ENCODE measurements at places on chromosomes 5 and 9.
A peak's percentile ranks its signal among the peaks of the same experiment; 100 is the strongest.

DNA sequence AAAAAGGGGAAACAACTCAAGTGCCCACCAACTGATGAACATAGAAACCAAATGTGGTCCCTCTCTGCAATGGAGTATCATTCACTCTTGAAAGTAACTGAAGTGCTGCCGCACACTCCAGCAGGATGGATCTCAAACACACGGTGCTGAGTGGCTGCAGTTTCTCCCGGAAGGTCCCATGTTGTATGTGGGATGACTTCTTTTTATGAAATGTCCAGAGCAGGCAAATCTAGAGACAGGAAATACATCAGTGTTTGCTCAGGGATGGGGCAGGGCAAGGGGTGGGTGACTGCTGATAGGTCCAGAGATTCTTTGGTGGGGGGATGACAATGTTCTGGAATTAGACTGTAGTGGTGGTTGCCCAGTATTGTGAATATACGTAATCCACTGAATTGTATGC lies 89.9 kb upstream of the ADAMTS2 start:
- no peak for DNase-seq

- DNase-seq: no peak
Observed at GRCh38 chr5:123690821-123691220, 178.8 kb downstream of the CSNK1G3 start.

- peak; percentile 54 for DNase-seq
Observed at GRCh38 chr5:138370537-138370936, 18.1 kb downstream of the KDM3B start.

GRCh38 chr9:71209890-71210289 lies 88.5 kb upstream of the TRPM3 start:
- no peak for DNase-seq

- DNase-seq: peak; percentile 16
Observed at GRCh38 chr9:81535542-81536241, 153.7 kb downstream of the TLE1 start.

DNA sequence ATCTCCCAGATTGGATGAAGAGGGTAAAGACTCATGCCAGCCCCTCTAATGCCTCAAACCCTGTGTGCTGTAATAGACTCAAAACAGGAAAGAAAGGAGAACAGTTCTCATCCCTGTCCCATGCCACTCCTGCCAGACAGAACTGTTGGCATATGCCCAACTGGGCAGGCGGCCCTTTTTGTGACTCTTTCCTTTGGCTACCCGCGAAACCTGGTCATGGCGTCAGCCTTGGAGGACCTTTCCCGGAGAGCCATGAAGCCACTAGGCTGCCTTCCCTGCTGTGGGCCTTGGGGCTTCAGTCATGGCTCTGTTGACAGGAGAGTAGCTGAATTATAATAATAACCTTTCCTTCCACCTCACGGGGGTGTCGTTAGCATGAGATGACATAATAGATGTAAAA lies 75.9 kb upstream of the SEMA6A start:
- DNase-seq: no peak

GRCh38 chr5:144122641-144123040 lies 47.8 kb downstream of the YIPF5 start:
- no peak for DNase-seq

GRCh38 chr9:131879181-131879910 lies 139.5 kb upstream of the RAPGEF1 start:
- DNase-seq: no peak

GRCh38 chr5:64632251-64632650 lies 58.1 kb upstream of the SHISAL2B start:
- no peak for DNase-seq

GRCh38 chr9:6667633-6668280 lies 22.2 kb upstream of the GLDC start:
- DNase-seq: peak; percentile 25

DNA sequence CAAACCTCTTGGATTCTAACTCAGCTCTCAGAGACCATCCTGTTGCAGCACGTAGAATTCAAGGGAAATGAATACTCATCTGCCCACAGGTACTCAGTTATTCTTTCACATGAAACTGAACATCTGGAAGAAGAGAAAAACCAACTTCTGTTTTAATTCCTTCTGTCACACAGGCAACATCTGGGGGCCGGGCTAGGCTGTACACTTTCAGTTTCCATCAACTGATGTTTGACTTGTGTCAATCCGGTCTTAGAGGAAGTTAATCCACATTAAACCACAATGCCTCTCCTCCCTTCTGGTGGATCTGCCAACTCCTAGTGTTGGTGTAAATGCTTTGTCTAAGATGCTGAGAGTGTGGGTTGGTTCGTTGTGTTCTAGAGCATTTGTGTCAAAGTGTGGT lies 17.6 kb downstream of the DMRT3 start:
- DNase-seq: no peak

- peak; percentile 85 for DNase-seq
Observed at GRCh38 chr5:98401656-98402055, 371.8 kb upstream of the RGMB start.

DNA sequence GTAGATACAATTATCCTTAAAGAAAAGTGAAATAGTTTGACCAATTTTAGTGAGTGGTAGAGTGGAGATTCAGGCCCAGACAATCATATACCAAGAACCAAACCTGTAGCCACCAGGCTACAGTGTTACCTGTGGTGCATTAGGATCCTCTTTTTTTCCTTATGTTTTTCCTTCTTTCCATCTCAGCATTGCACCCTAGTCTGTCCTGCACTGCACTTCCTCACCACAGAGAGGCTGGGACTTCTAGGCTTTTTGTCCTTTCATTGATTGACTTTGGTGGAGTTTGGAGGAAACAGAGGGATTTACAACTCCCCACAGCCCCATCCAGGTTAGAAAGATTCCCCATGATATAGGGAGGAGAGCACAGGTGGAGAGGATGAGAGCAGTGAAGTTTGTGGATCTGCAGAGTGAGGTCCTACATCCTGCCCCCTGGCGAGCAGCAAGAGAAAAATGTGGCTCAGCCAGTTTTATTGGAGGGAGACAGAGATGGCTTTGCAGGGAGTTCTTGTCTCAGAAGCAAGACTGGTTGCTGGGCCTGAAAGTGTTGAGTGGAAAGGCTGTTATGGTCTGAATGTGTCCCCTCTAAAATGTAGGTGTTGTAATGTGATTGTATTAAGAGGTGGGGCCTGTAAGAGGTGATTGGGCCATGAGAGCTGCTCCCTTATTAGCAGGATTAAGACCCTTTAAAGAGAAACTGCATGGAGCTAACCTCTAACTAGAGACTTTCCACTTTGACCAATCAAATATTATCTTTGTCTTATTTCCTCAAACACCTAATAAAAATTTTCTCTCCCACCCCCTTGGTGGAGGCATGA lies 36.2 kb downstream of the KIF4B start:
- no peak for DNase-seq

DNA sequence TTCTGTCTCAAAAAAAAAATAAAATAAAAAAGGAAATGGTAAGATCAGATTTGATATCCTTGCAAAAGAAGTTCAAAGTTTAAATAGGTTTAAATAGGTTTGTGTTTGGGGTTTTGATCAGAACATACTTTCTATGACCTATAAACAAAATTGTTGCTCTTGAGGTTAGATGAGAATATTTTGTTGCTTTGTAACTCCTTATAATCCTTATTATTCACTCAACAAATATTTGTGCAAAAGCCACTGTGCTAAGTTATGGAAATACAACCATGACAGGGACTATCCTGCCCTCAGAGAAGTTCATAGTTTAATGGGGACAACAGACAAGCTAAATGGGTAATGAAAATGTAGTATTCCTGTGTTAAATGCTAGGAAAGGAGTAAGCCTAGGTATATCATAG lies 71.5 kb downstream of the INVS start:
- DNase-seq: peak; percentile 20

- peak; percentile 84 for DNase-seq
Observed at GRCh38 chr5:41414598-41414997, 95.8 kb downstream of the PLCXD3 start.

DNA sequence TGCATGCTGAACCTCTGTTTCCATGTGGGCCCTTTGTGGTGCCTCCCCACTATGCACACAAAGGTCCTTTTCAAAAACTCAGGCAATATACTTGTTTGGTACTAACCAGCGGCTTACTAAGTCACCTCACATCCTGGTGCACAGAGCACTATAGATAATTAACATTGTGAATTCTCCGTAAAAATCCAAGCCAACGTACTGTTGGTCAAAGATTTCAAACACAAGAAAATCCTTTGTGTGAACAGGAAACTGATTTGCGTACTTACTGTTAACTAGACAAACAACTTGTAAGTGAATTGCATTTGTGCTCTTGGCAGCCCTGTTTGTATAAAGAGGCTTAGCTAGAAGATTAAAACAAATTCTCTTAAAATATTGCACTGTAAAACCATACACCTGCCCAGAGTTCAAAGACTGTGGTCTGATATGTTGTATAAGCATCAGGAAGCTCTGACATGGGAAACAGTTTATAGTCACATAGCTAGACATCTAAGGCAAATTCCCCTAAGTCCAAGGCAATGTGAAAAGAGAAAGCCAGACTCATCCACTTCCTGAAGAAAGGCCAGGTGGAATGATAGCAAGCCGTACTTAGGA lies 125.0 kb upstream of the SLC12A2 start:
- DNase-seq: no peak

DNA sequence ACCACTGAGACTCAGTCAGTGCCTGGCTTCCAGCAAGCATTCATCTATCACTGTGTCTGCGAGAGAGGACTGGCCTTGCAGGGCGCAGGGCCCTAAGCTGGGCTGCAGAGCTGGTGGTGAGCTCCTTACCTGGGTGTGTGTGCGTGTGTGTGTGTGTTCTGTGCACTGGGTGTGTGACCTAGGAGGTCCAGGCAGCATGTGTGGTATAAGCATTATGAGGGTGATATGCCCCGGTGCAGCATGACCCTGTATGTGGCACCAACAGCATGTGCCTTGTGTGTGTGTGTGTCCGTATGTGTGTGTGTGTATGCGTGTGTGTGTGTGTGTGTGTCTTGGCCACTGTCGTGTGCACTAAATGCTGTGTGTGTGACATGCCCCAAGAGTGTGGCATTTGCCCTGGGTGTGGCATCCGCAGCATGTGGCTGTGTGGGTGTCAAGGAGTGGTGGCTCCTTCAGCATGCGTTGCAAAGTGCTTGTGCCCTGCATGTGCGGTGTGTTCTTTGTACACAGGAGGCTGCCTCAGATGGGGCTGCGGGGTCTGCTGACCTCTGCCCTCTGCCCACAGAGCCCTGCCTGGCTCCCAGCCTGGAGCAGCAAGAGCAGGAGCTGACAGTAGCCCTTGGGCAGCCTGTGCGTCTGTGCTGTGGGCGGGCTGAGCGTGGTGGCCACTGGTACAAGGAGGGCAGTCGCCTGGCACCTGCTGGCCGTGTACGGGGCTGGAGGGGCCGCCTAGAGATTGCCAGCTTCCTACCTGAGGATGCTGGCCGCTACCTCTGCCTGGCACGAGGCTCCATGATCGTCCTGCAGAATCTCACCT lies 3.3 kb downstream of the FGFR4 start:
- DNase-seq: no peak

GRCh38 chr5:66340786-66341185 lies 196.7 kb downstream of the SREK1 start:
- no peak for DNase-seq

DNA sequence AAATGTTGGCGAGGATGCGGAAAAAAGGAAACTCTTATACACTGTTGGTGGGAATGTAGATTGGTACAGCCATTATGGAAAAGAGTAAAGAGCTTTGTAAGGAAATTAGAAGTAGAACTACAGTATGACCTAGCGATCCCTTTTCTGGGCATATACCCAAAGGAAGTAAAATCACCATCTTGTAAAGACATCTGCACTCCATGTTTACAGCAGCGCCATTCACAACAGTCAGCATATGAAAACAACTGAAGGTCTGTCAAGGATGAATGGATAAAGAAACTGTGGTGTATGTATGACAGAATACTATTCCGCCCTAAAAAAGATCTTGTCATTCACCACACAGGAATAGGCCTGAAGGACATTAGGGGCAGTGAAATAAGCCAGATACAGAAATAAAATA lies 27.7 kb upstream of the SLC25A51 start:
- peak; percentile 56 for DNase-seq

DNA sequence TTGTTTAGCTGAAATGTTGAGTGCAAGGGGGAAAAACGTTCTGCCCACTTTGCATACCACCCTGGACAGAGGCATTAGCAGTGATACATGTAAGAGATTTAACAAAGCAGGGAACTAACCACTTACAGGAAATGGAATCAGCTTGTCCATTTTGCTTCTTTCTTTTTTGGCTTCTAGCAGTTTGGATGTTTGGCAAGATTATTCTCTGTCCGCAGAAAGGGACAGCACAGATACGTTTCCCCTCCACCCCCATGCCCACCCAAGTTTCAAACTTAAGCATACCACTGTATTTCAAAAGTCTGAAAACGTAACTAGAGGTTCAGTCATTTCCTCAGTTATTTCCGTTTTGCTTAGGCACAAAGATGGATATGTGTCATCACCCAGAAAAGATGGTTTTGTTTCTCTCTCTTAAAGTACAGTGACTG lies 118.4 kb downstream of the GDNF start:
- DNase-seq: peak; percentile 76

- DNase-seq: no peak
Observed at GRCh38 chr9:117744369-117744768, 40.2 kb downstream of the TLR4 start.

GRCh38 chr9:8158574-8158973 lies 359.0 kb upstream of the DMAC1 start:
- no peak for DNase-seq

- DNase-seq: no peak
Observed at GRCh38 chr5:126948011-126948355, 82.4 kb downstream of the MARCHF3 start.

- DNase-seq: peak; percentile 61
Observed at GRCh38 chr5:172450861-172451695, 3.2 kb downstream of the SH3PXD2B start.

GRCh38 chr5:135596788-135597187 lies 18.0 kb upstream of the CXCL14 start:
- no peak for DNase-seq

DNA sequence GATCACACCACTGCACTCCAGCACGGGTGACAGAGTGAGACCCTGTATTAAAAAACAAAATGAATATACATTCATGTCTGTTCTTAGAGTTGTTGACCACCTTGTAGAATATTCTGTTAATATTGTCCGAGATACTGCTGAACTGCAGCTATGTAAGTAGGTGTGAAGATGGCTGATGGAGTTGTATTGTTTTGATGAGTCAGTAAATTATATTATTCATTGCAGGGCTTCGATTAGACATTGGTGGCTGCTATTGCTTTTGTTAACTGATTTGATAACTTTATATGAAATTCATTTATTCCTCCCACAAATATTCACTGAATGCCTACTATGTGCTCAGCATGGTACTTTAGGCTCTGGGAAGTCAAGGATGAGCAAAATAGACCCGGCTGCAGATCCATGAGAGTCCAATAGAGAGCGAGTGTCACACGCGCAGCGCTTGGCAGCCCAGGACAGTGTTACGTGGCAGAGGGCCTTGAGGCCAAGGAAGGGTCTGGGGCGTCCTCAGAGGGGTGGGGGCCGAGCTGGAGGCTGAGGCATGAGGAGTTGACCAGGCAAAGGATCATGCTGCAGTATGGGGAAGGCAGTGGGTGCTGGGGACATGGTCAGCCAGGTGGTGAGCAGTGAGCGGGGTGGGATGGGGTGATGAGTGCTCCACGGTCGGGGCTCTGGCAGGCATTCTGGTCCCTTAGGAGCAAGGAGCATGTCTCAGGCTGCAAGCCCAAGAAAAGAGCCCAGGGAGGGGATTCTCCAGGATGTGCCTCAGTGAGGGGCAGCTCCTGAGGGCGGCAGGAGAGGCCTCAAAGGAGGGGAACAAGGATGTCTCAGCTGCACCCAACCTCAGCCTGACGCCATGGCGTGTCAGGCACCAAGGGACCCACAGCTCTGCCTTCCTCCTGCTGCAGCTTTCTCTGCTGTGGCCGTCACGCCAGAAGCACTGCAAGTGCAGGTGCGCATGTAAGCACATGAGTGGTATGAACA lies 243.5 kb downstream of the GADD45G start:
- DNase-seq: no peak

All from AG10803 (cell line).